ENCODE measurements at places on chromosomes 7 and 10.

DNA sequence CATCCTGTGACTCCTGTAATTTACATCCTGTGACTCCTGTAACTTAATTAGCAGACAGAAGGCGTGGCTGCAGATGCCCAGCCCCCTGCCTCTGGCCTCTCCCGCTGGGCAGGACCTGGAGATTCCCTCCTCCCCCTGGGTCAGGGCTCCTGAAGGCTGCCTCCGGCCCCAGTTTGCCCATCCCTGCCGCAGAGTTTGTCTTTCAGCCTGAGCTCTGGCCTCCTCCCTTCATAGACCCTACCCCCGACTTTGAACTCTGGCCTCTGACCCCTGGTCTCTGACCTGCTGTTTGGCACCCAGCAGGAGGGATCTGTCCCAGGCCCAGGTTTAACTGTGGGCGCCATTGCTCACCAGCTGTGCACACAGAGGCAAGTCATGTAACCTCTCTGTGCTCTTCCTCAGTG, 45.6 kb downstream of the ELFN1 start:
- no peak for DNase-seq

GRCh38 chr7:6367701-6368211, 80.0 kb downstream of the DAGLB start:
- DNase-seq, result no peak

DNA sequence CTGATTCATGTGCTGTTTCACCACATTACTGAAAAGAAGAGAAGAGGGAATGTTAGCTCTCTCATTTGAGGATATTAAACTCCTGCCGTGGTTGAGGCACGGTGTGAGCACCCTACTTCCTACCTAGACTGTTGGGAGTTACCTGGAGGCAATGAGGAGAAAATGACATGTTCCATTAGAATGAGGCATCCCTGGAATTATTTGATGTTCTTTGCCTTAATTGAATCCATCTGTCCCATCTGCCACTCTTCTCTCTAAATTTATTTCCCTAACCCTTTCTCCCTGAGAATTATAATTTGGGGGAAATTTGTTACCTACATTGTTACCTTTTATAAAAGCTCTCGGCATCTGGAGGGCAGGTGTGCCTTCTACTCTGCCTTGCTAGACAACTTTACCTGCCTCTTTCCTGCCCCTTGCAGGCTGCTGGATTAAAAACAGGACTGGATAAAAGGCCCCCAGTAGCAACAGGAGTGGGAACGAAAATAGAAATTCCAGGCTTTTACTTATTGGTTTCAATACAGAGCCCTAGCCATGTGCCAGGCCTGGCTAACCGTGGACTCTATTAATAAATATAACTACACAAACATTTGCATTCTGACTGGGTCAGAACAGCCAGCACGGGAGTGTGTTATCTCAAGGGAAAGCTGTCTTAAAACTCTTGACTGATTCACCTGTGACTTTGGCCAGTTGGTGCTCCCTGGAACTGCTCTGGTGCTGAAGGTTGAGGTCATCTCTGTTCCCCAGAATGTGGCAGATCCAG, 4.4 kb upstream of the ATXN7L1 start:
- DNase-seq, result no peak

DNA sequence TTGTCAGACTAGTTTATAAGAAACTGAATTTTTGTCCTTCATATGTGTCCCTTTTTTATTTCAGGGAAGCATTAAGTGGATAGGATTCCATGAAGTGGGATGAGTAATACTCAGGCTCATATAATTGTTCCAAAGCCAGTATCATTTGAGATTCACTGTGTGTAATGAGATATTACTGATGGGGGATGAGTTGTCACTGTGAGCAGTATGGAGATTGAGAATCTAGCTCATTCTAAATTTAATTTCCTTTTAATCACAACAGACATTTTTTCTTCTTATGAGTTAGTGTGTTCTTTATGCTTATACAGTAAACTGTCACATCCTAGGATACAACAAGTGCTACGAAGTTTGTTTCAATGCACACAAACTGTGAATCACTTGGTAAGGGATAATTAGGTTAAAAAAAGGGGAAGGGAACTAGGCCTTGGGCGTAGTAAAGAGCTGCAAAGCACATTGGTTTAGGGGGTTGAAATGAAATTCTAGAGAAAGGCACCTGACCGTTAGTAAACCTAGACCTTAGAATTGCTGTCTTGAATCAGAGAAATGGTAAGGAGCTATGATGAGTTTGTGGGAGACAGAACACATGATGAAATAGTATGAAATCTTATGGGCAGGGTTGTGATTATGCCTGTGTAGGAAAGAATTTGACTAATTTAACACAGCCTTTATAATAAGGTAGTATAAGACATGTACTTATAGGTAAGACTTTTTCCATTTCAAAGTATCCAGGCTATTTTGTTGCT, 153.4 kb downstream of the MLLT10 start:
- DNase-seq, result no peak

- DNase-seq, result no peak
Measured at GRCh38 chr7:98630149-98630548, 13.1 kb downstream of the NPTX2 start.

- DNase-seq, result no peak
Measured at GRCh38 chr10:118408181-118408580, 66.1 kb upstream of the FAM204A start.

DNA sequence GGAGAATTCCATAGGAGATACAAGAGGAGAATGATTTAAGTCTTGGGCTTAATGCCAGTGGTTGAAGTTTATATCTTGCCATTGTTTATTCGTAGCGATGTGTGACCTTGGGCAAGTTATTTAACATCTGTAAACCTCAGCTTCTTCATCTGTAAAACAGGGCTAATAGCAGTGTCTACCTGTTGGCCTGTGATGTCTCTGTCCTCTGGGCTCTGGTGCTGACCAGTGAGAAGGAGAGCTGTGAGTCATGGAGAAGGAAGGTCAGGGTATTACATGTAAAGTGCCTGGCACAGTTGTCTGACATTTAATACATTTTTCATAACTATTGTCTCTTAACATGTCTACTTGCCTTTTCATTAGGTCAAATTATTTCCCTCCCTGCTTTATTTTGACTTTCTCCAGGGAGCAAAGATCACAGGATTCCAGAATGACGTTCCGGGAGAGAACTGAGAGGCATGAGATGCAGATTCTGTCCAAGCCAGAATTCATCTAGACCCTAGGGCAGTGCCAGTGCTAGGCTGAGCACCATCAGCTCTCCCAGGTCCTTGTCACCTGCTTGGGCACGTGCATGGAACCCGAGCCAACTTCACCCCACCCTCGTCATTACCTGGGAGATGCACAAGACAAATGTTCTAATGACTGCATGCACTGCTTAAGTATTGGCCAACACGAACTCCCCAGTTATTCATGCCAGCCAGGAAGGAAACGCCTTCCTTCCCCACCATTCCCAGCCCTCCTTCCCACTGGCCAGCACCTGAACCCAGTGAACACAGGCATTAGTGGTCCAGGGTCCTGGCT, 187.9 kb downstream of the DPY19L1 start:
- DNase-seq, result no peak

GRCh38 chr7:38476764-38477163, 154.4 kb downstream of the AMPH start:
- DNase-seq, result no peak

- DNase-seq, result no peak
Measured at GRCh38 chr7:93016681-93017381, 100.9 kb downstream of the SAMD9 start.

DNA sequence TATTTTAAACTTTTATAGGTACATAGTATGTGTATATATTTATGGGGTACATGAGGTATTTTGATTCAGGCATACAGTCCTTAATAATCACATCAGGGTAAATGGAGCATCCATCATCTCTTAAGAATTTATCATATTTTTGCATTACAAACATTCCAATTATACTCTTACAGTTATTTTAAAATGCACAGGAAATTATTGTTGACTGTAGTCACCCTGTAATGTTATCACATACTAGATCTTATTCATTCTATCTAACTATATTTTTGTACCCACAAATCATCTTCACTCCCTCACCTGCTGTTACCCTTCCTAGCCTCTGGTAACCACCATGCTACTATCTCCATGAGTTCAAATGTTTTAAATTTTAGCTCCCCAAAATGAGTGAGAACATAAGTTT, 56.3 kb upstream of the FAM3C start:
- DNase-seq, result no peak

DNA sequence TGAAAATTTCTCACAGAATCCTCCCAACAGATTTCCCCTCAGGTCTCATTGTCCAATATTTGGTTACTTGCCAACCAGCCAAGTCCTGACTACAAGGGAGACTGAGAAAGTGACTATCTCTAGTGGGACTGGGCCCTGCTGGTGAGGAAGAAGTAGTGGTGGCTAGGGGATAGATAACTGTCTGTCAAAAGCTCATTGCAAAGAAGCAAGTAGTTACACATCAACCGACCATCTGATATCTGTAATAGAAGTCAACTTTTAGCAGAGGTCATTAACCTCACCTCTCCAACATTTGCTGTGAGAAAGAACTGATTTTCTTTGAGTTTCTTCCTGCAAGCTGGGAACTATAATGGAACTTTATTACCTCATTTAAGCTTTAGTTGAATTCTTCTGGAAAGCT, 15.2 kb downstream of the STAMBPL1 start:
- DNase-seq, result no peak

GRCh38 chr10:75597773-75598440, 166.5 kb downstream of the LRMDA start:
- no peak for DNase-seq

GRCh38 chr10:14380746-14381145, 50.0 kb upstream of the FRMD4A start:
- DNase-seq, result no peak

GRCh38 chr7:94595717-94596116, 60.2 kb downstream of the SGCE start:
- no peak for DNase-seq

DNA sequence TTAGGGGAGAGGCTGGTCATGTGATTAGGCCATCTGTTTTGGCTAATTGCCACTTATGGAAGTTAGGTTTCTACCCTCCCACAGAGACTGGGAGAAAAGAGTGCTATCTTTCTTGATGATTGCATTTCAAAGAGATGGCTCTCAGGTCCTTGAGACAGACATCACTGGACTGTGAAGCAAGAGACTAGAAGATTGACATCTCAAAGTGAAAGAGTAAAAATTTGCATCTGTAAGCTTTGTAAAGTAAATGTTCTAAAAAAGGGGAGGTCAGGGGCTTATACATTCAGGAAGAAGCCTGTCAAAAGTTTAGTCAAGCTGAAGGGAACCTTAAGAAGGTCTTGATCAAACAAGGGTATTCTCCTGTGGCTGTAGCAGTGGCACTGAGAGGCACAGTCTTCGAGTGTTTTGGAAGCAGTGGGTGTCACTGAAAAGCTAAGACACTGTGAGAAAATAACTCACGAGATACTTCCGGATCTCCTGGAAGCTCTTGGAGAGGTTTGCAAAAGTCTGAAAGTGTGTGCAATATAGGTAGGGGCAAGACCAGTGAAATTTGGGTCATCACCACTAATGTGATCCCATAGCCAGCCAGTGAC, 342.1 kb downstream of the PHF14 start:
- no peak for DNase-seq

GRCh38 chr7:144709066-144709465, 126.8 kb downstream of the TPK1 start:
- no peak for DNase-seq

GRCh38 chr7:66083677-66084076, 8.1 kb downstream of the ASL start:
- no peak for DNase-seq

GRCh38 chr7:71173955-71174354, 42.0 kb downstream of the GALNT17 start:
- DNase-seq, result no peak

Measured in RWPE1 (cell line).